ENCODE measurements at places on chromosomes 3 and 15. TPM values are rescaled to one million over a fixed set of nuclear protein-coding genes. Genes with fewer than 3 reads are reported as not detected.

STXBP5L gene
- total RNA-seq, result not detected

FXR1 gene
- 100 TPM for total RNA-seq

VGLL3 gene
- 41.7 TPM for total RNA-seq

CCDC39 gene
- total RNA-seq, result not detected

MBNL1 gene
- 177 TPM for total RNA-seq

NCEH1 gene
- 1.5 TPM for total RNA-seq

POLR2M gene
- 203 TPM for total RNA-seq

COPB2 gene
- 108 TPM for total RNA-seq

BSN gene
- total RNA-seq, result 0.10 TPM

TRAIP gene
- total RNA-seq, result 7.3 TPM

CKMT1B gene
- total RNA-seq, result not detected

FMN1 gene
- total RNA-seq, result 1.3 TPM

ACAD11 gene
- total RNA-seq, result 9.6 TPM

CRABP1 gene
- total RNA-seq, result not detected

CAMKV gene
- total RNA-seq, result not detected

CFAP91 gene
- 0.05 TPM for total RNA-seq

SKOR1 gene
- not detected for total RNA-seq

AMT gene
- 0.39 TPM for total RNA-seq

TRAT1 gene
- total RNA-seq, result not detected

TGM5 gene
- total RNA-seq, result not detected

UBA3 gene
- total RNA-seq, result 43.1 TPM

SAMMSON gene
- total RNA-seq, result not detected

ST3GAL6 gene
- total RNA-seq, result 12.0 TPM

NRROS gene
- total RNA-seq, result 1.5 TPM

CRYGS gene
- total RNA-seq, result 2.2 TPM

NANOGP8 gene
- not detected for total RNA-seq

CASR gene
- not detected for total RNA-seq

KBTBD13 gene
- total RNA-seq, result not detected

CEMIP gene
- 73.9 TPM for total RNA-seq

PIF1 gene
- total RNA-seq, result 6.2 TPM

FEZF2 gene
- total RNA-seq, result not detected

THAP10 gene
- total RNA-seq, result 1.5 TPM

NDN gene
- 77.3 TPM for total RNA-seq

CHST13 gene
- total RNA-seq, result not detected

DUT gene
- total RNA-seq, result 91.3 TPM

SI gene
- not detected for total RNA-seq

IL17RB gene
- total RNA-seq, result not detected

ROPN1 gene
- not detected for total RNA-seq

ALDH1A2 gene
- 34.0 TPM for total RNA-seq

NME9 gene
- total RNA-seq, result 2.5 TPM

UBE2E2 gene
- 108 TPM for total RNA-seq

Measured in cardiac ventricle fibroblast (primary cell).